Activated CD8-positive, alpha-beta memory T cell treated with anti-CD3 and anti-CD28 coated beads for 48 hours (primary cell): ENCODE measurements at places on chromosomes 4 and X.

- no peak for DNase-seq
Observed at GRCh38 chrX:140163371-140164159, 198.2 kb upstream of the CXorf66 start.

DNA sequence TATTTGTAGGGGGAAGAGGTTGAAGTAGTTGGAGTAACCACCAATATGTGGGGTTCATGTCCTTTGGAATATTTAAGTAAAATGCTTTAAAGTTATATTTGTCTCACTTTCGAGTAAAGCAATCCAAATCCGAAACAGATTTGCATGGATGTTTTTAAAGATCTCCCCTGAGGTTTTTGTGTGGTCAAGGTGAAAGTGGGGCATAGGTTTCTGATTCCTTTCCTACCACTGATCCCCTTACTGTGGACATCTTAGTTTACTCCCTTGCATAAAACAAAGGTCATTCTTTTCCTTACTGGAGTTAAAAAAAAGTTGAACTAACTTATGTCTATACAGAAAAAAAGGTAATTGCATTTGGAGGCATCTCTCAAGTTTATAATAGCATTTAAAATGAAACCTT lies 71.9 kb upstream of the PHOX2B start:
- no peak for DNase-seq

- no peak for DNase-seq
Observed at GRCh38 chr4:79426989-79427388, 19.0 kb upstream of the GK2 start.

GRCh38 chrX:114152130-114152529 lies 431.8 kb upstream of the HTR2C start:
- DNase-seq = no peak

- no peak for DNase-seq
Observed at GRCh38 chr4:162201673-162202072, 37.9 kb upstream of the FSTL5 start.

- no peak for DNase-seq
Observed at GRCh38 chr4:109548655-109549054, 11.4 kb upstream of the MCUB start.

DNA sequence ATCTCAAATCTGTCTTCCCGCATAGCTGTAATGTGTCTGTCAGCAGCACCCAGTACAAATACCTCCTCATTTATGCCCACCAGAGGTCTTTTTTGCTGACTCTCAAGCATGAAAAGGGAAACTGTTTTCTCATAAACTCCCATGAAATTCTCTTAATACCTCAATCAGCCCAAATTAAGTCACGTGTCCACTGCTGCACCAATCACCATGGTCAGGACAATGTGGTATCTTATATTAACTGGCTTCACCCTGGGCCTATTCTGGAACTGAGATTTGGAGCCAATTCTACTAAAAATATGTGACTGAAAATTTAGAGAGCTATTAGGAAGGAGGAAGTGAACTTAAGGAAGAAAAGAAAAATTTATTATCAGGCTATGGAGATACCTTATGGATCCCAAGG lies 58.4 kb downstream of the IL21 start:
- DNase-seq = no peak

DNA sequence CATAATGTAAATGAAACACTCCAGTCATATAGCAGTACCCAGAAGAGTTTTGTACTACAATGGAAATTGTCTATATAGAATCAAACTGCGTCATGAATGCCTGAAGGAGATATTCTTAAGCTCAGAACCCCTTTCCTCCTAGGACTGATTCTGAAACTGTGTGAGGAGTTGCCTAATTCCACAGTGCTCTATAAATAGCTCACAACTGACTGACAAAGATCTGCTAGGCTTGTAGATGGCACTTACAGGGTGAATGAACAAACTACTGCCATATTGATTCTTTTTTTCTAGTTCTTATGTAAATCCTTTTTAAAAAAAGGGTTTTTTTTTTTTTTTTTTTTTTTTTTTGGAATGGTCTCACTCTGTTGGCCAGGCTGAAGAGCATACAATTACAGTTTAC lies 30.1 kb upstream of the UGT2B17 start:
- no peak for DNase-seq

GRCh38 chrX:41265615-41266014 lies 68.3 kb upstream of the DDX3X start:
- no peak for DNase-seq

GRCh38 chr4:184911310-184911709 lies 85.5 kb upstream of the ACSL1 start:
- no peak for DNase-seq

DNA sequence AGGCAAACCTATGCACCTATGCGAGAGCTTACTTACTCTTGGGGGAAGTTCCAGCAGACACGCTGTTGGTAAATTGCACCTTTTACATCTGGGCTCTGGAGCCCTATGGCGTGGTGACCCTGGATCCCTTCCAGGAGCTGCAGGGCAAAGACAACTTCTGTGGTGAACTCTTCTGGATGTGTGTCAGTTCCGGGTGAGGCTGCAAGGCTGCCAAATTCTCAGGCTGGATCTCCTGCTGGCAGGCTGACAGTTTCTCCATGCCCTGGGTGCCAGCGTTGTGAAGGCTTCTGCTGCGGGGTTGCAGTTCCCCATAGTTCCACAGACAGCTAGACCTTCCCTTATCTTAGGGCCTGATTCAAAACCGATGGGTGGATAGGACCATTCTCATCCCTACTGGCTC lies 37.9 kb downstream of the RAP2C start:
- DNase-seq = no peak

- DNase-seq = no peak
Observed at GRCh38 chr4:3775576-3775975, 9.4 kb downstream of the ADRA2C start.

DNA sequence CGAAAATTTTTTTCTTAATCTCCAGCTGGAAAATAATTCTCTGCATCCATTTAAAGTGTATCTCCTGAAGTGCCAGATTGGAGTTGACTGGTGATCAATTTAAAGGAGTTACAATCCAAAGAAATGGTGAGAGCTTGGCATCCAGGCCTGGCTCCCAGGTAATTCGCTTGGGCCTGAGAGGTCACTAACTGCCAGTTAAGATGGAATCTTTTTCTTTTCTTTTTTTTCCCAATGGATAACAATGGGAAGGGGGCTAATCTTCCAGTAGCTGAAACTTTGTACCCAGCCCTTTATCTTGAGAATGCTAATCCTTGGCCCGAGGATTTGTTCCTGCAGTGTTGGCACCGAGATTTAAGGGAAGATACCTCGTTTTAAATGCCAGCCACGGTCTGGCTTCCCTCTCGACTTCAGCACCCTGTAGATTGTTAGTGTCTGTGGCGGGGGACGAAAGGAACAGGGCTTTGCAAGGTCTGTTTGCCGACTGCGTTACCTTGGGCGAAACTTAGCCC lies 13.3 kb upstream of the PITX2 start:
- DNase-seq = no peak

- no peak for DNase-seq
Observed at GRCh38 chr4:83074086-83074704, 39.2 kb downstream of the COPS4 start.

DNA sequence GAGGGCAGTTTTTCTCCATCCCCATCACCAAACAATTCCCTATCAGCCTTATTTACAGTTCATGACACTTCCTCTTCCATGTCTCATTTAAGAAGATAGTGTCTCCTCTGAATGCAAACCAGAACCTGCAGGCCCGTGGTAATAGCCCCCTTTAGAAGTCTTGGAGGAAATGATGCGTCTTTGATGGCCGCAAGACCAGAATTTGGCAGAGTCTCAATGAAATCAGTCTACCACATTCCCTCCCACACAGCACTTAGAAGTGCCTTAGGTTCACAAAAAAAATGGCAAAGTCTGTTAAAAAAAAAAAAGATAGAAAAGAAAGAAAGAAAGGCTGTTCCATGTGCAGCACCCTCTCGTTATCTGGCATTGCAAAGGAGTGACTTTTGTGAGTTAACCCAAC lies 2.1 kb upstream of the KDR start:
- DNase-seq = no peak

DNA sequence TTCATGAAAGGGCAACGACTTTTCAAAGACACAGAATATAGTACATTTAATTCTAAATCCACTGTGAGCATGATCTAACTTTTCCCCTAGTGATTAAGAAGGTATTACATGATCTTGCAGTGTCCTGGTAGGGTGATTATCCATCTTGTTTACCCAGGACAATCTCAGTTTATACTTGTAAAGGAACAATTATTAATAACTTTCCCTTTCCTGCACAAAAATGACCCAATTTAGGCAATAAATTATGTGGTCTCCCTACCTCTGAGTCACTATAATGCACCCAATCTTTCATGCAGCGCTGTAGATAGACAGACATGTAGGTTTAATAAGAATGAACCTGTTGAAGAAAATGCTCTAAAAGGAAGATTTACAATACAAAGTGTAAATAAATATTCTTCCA lies 22.7 kb downstream of the UNC5C start:
- DNase-seq = no peak

GRCh38 chr4:6925357-6925836 lies 15.8 kb downstream of the TBC1D14 start:
- DNase-seq = no peak

DNA sequence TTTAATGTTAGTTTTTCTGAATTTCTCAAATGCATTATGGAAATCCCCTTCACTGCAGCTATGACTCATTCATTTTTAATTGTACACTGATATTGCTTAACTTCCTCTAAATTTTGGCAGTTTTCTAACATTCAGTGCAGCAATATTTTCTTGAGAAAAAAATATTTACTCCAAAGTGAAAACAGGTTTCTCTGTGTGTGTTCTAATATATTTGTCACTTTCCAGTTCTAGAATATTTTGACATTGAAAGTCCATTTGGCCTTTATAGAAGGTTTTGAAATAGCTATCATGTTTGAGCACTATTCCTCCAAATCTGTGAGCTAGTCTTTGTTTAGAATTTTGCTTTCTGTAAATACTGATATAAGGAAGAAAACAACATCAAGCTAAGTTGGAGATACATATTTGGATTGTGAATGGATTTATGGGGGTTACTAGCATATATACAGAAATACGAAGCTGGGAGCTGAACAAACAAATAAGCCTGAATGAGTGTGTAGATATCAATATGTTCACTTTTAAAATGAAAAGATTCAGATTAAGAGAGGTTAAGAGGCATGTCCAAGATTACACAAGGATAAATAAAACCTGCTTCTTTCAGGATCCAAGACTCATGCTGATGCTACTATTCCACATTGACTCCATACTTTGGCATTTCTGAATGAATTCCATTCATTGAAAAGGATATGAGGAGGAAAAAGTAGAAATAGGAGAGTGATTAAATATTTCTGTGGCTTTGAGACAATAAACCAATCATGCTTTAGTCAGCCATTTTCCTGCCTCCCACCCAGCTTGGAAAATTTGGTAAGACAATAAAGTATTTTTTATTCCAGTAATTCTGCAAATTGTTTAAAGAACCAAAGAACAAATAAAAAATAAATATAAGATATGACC lies 57.3 kb upstream of the SLIT2 start:
- DNase-seq = no peak

DNA sequence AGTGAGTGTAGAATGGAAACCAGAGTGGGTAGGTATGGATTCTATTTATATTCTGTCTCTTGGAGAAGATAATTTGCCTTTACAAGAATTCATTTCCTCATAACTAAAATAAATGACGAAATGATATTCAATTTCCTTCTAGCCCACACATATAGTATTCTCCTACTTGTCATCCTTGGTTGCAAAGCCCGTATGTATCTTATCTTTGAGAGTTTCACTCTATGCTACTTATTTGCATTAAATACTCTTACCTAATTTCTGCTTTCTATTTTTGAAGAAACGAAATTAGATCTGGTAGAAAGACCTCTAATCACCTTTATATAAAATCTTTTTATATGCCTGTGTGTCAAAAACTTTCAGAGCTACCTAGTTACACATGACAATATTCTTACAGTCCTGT lies 457.7 kb downstream of the NKX6-1 start:
- DNase-seq = no peak

GRCh38 chr4:126976850-126977632 lies 655.7 kb upstream of the INTU start:
- DNase-seq = no peak

GRCh38 chrX:7179446-7179845 lies 31.5 kb upstream of the PUDP start:
- no peak for DNase-seq

- no peak for DNase-seq
Observed at GRCh38 chrX:136828830-136829229, 48.1 kb upstream of the ARHGEF6 start.

DNA sequence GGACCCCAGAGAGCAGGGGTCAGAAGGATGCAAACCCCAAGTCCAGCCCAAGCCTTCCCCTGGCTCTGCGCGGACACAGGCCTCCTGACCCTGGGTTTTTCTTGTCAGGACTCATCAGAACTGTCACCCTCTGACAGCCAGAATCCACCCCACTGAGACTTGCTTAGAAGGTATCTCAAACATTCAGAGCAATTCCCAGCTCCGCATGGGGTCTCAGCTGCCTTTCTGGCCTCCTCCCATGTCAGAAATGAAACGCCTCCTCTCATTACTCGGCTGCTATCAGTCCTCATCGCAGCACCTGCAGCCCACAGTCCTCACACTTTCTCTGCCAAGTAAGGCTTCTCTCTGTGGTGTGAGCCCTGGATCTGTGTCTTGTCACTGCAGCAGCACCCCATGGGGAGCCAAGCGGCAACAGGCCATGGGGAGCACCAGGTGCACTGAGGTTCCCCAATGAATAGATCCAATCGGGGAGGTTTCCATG lies 97.8 kb downstream of the WFS1 start:
- DNase-seq = no peak

DNA sequence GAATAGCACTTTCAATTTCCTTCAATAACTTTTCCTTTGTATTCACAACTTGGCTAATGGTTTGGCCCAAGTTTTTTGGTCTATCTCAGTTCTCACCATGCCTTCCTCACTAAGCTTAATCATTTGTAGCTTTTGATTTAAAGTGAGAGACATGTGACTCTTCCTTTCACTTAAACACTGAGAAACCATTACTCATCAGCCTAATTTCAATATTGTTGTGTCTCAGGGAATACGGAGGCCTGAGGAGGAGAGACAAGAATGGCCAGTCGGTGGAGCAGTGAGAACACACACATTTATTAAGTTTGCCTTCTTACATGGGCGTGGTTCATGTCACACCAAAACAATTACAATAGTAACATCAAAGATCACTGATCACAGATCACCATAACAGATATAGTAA lies 56.7 kb downstream of the TSPAN5 start:
- no peak for DNase-seq

- no peak for DNase-seq
Observed at GRCh38 chr4:118797558-118798142, 38.3 kb downstream of the SEC24D start.

GRCh38 chr4:87188932-87189331 lies 31.5 kb downstream of the KLHL8 start:
- DNase-seq = no peak

DNA sequence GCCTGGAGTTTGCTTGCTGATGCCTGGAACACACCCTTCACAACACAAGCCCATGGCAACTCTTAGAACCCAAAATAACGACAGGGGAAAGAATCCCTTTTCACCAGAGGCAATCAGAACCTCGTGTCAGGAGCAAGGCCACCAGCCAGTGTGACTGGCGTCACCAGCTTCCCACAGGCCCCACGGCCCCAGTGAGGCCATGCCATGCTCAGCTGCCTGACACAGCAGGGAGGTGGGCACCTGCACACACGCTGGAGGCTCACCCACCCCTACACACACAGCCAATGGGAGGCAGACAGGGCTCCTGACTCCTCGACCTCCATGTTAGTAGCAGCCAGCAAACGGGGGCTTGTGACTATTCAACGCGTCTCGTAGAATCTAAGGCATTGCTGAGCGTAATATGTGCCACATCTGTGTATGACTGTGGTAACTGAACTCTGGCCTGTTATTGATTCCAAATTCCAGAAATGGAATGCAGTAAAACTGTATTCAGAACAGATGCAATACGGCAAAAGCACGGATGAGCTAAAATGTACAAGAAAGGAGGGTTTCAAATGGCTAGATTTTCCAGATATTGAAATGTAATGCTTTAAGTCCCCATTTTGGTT lies 28.5 kb downstream of the RNF212 start:
- DNase-seq = no peak
